Amygdala (tissue), 56 donors: ENCODE measurements at places on chromosomes 5 and 9.

DNA sequence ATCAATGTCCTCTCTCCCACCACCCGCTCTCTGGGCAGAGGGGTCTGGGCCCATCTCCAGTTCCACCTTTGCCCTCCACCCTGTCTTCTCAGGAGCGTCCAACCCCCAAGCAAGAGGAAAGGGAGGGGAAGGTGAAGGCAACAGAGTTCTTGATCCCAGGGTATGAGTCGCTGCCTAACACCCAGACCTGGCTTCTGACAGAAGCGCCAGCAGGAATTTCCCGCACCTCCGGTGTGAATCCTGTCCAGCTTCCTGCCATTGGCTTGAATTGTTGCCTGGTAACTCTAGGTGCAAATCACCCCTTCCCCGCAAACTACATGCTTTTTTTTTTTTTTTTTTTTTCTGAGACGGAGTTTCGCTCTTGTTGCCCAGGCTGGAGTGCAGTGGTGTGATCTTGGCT, 84.2 kb upstream of the IER5L start:
- no peak for DNase-seq

GRCh38 chr5:124660229-124661093, 86.0 kb downstream of the ZNF608 start:
- no peak for DNase-seq

DNA sequence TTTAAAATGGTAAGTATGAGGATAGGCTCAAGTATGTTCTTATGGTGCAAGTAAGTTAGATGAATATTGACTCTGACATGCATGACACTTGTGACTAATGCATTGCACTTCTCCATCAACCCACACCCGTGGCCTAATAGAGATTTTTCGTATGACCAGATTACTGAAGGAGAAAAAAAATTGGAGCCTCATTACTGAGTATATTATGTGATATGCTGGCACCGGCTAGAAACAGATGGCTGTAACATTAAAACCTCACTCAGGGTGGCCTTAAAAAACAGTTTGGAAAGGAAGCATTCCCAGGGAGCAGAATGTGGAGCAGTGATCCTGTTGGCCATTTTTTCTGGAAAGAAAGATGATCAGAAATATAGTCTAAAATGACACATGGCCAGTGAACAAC, 766.4 kb downstream of the PRELID2 start:
- DNase-seq: no peak

DNA sequence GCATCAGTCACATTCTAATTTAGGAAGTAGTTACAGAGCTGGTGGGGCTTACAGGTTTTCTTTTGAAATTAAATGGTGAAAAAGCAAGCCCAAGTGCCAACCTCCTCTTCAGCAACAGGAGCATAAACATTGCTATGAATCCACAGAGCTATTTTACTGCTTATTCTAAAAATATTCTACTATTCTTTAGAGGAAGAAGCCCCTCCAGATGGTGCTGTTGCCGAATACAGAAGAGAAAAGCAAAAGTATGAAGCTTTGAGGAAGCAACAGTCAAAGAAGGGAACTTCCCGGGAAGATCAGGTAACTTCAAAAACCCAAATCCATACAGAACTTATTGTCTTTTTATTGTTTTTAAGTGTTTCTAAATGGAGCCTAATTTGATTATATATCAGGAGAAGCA, 202.8 kb downstream of the CWC27 start:
- DNase-seq: no peak

GRCh38 chr9:68714416-68715180, 9.6 kb downstream of the PIP5K1B start:
- no peak for DNase-seq

DNA sequence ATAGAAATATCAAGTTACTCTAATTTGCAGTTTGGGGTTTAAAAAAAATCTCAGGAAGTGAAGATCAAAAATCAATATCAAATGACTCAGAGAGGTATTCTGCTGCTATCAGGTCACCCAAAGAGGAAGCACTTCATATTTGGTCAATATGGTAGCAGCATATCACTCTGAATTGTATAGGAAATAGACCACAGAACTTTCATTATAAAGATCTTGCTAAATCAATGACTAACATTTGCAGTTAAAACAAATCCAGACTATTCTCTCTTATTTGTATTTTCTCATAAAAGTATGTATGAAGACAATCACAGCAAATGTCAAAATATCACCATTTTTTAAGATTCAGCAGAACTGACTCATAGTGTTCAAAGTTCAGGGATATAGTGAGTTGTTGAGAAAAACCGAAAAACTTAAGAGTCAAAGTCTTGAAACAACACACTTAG, 105.8 kb upstream of the PCSK1 start:
- DNase-seq: no peak

- DNase-seq: no peak
Observed at GRCh38 chr5:146703899-146704298, 174.7 kb downstream of the PPP2R2B start.

DNA sequence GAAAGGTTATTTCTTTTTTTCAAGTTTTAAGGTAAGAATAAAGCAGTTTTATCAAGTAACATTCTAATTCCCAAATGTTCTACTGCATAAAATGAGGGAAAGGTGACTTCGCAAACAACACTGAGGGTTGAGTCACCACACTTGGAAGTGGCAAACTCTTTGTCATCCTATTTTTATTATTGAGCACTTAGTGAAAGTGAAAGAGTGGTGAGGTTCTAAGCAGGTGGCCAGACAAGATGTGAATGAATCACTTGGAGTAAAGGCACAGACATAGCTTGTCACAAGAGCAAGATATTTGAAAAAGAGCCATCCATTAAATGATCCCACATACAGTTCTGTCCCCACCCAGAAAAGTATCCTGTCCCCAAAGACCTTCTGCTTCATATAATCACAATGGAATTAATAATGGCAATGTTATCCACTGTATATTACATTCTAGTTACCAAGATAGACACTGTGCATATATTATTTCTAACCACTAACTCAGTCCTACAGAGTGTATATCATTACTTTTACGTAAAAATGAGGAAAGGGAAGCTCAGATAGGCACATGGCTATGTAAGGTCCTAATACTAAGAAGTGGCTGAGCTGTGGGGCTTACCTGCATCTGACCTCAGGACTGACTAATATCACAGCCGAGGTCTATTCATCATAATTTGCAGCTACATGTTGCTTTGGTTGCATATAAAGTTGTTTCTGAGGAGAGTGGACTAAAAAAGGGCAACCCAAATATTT, 730.4 kb upstream of the MEF2C start:
- no peak for DNase-seq

DNA sequence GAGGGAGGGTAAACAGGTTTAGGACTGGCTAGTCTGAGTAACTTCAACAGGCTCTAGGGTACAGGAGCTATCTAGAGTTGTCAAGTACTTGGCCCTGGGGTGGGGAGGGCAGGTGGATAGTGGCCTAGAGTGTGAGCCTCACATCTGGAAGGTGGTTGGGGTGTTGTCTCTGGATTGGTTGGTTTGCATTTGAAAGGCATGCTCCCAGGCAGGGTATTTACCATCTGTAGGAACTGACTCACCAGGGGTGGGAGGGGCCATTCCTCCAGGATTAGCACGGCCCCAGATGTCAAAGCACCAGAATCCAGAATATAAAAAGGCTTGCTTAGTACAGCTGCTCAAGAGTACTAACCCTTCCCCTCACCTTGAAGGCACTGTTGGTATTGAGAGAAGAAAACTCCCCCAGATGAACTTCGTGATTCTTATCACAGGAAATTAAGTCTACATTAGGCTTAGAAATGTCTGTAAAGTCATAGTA, 193.3 kb downstream of the NTRK2 start:
- DNase-seq: no peak

DNA sequence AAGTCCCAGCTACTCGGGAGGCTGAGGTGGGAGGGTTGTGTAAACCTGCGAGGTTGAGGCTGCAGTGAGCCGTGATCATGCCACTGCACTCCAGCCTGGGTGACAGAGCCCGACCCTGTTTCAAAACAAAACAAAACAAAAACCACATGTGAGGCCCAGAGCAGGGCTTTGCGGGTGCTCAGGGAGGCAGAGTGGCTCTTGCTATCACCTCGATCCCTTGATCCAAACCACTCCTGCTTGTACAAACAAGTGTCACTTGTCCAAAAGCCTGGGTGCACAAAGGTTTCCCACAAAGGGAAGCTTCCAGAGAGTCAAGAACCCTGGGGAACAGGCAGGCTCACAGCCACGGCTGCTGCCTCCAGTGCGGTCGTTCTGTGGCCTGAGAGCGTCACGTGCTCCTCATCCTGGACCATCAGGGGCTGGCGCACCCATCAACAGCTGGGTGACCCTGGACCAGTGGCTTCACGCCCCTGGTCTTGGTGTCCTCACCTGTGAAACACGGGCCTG, 162.7 kb downstream of the C9orf50 start:
- no peak for DNase-seq

DNA sequence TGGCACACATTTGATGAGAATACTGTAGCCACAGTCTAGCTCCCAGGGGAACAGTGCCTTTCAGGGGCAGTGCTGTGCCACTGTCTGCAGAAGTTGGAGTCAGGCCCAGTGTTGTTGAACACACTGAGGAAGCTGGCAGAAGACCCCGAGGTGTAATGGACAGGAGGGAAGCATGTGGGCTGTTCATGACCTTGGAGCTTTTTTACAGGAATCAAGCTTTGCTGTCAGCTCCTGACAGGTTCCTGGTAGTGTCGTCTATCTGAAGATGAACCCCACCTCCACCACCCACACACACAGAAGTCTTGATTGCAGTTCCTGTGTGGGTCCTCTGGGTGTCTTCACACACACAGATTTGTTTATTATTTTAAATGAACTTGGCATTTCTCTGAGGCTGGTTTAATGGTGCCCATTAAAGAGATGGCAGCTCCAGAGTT, 40.3 kb upstream of the TNFAIP8 start:
- DNase-seq: no peak

DNA sequence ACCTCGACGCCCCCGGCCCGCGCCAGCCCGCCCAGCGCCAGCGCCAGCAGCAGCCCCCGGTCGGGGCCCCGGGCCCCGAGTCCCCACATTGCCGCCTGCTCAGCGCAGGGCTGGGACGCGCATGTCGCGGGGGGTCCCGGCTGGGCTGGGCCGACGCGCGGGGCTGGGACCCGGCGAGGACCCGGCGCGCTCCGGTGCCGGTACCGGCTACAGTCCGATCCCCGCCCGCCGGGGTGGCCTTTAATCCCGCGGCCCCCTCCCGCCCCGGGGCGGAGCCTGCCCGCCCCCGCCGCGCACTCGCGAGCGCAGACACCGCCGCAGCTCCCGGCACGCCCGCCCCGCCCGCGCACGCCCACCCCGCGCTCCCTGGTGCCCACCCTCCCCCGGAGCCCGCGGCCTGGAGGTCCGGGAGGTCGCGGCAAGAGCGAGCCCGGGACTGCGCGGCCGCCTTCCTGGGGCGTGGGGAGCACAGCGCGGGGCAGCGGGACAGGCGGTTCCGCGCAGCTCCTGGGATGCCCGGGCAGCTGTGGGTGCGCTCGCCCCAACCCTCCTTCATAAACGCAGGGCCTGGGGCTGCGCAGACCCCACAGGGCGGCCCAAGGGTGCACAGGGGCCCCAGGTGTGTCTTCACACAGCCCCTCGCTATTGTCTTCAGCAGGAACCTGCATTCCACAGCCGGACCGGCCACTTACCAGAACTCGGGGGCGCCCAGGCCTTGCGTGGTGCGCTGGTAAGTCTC, at the start of gene SLC9A3:
Gene SLC9A3, minus strand, starts transcription at position 216 of the 739 bp plus-strand sequence.
- no peak for DNase-seq

GRCh38 chr5:125890511-125890931, 532.7 kb upstream of the GRAMD2B start:
- no peak for DNase-seq

- DNase-seq: no peak
Observed at GRCh38 chr9:133637451-133638055, 1.4 kb downstream of the DBH start.

GRCh38 chr9:37301042-37301853, 121.2 kb upstream of the GRHPR start:
- no peak for DNase-seq

GRCh38 chr9:137673886-137674285, 55.1 kb downstream of the EHMT1 start:
- no peak for DNase-seq

GRCh38 chr5:91514400-91514799, 131.3 kb upstream of the ARRDC3 start:
- no peak for DNase-seq

- no peak for DNase-seq
Observed at GRCh38 chr5:144487761-144488160, 317.1 kb downstream of the KCTD16 start.

- no peak for DNase-seq
Observed at GRCh38 chr5:136054142-136055019, 25.6 kb downstream of the TGFBI start.

DNA sequence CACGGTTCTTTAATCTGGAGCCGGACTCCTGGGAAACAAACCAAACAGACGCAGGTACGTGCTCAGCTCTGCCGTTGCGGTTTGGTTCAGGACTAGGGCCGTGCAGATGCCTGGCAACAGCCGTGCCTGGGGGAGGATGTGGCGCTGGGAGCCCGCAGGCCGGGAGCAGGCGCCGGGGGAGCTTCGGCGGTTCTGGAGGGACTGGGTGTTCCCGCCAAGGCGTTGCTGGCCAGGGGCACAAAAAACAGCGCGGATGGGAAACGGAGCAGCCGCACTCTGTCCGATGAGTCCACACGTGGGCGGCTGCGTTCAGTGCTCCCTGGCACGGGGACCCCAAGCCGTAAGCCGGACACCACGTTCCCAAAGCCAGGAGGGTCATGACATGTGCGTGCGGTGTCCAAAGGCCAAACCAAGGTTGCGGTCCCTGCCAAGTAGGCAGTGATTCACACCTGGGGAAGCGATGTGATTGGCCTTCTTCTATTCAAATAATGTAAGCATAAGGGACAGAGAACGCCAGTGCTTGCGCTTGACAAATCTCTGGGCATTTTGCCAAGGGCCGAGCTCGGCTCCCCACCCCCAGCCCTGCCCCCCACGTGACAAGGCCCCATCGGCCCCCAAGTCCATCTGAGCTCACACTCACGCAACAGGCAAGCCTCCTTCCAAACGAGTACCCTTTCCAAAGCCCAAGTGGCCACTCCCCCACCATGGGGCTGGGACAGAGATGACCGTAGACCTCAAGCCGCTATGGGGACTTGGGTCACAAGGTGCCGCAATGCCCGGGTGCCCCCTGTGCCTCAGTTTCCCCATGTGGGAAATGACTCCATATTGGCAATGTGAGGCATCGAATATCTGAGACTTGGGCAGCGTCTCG, 49.7 kb upstream of the NKD2 start:
- no peak for DNase-seq

- no peak for DNase-seq
Observed at GRCh38 chr9:130213911-130214761, 41.9 kb downstream of the NCS1 start.

DNA sequence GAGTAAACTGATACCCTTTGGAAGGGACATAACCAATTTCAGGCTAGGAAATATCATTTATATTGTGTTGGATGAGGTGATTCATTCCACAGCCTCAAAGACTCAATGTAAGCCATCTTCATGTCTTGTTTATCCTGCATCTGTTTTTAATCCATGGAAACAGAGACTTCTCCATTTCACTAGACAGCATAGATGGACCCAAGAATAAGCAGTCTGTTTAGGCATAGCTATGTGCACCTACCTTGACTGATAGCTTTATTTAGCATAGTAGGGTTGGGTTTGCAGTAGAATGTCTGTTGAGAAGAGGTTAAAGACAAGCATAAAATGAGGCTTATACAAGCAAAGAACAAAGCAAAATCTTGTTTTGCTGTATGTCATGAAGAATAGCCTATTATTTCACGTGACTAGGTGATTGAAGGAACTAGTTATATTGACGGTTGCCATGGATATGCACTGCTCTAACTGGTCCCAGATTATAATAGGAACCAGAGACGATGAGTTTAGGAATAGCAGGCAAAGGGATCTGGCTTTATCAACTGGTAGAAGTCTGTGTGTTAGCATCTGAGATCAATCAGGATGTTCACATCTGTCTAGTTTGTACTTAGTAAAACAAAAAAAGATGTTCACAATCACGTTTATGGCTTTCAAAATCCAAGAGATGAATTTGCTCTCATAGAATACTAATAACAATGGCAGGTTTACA, 154.8 kb upstream of the KLF9 start:
- DNase-seq: no peak

GRCh38 chr9:89137542-89138462, 40.8 kb downstream of the SHC3 start:
- DNase-seq: no peak
